ENCODE measurements at places on chromosomes 7 and 10. TPM values are rescaled to one million over a fixed set of nuclear protein-coding genes. Genes with fewer than 3 reads are reported as not detected.

Gene MCM10
- total RNA-seq = 0.27 TPM

GRCh38 chr10:7561216-7561893 is 105.4 kb downstream of the ITIH5 start:
- ATAC-seq = peak; percentile 98

Gene SCIN
- 1.4 TPM for total RNA-seq

Gene PNLIP
- total RNA-seq = not detected
